CD4-positive, alpha-beta T cell treated with Interleukin-17A for 1 hour (primary cell): ENCODE measurements at places on chromosomes 16 and 17.

DNA sequence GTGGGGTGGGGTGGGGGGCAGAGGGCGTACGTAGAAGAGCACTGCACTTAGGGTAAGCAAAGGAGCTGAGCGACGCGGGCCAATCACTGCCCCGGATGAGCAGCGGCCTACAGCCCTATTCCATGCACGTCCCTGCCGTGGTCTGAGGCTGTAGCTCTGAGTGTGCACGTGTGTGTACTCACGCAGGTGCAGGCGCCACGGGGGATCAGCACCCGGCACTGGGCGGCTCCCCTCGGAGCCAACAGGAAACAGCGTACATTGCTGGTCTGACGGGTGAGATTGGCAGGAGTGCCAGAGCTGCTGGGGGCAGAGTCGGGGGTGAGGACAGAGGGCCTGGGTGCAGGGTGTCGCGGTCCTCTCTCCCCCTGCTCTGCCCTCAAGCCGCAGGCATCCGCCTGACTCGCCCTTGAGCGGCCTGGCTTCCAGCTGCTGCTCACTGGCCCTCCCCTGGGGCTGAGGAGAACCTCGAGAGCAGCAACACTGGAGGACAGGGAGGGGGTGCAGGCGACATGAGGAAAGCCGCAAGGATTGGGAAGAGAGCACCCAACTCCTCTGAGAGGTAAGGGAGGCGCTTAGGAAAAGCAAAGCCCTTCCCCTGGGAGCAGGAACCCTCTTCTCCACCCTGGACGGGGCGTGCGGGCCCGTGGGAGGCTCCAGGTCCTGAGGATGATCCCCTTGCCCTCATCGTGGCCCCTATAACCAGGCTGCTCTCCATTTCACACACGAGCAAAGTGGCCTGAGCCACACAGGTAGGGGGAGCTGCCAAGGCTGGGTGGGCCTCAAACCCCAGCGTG lies 57.8 kb downstream of the ENGASE start:
- DNase-seq: no peak

DNA sequence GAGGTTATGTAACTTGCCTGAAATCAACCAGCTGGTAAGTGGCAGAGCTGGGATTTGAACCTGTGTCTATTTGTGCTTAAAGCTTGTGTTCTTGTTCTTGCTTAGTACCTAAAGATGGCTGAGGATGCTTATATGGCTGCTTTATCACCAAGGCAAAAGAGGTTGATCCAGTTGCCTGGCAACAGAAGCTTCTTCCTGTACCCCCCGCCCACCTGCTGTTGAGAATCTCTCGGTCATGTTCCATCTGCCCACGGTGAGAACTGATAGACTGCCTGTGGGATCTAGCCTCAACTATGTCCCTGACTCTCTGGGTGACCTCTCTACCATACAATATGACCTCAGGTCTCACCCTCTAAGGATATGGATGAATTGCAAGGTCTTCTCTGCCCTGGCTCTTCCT lies 60.7 kb downstream of the ABCC6 start:
- no peak for DNase-seq

GRCh38 chr17:27354491-27355081 lies 60.7 kb downstream of the WSB1 start:
- no peak for DNase-seq

GRCh38 chr17:2337544-2338314 lies 428 bp downstream of the SGSM2 start:
- peak; percentile 62 for DNase-seq

- DNase-seq: no peak
Observed at GRCh38 chr16:17801068-17801467, 330.3 kb upstream of the XYLT1 start.

GRCh38 chr17:72916991-72917390 lies 175.5 kb downstream of the SLC39A11 start:
- no peak for DNase-seq

DNA sequence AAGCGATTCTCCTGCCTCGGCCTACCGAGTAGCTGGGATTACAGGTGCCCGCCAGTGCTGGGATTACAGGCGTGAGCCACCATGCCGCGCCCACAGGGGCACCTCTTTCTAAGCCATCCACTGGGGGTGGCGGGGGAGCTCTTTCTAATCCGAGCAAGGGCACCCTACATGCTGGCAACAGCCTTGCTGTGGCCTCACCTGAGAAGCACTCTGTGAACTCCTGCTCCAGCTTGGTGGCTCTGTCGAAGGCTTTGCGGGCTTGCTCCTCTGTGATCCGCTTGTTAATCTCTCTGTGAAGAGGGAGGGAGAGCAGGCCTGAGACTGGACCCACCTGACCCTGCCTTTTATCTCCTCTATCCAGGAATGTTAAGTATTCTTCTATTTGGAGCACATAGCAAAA lies 11.9 kb upstream of the ASGR1 start:
- no peak for DNase-seq

DNA sequence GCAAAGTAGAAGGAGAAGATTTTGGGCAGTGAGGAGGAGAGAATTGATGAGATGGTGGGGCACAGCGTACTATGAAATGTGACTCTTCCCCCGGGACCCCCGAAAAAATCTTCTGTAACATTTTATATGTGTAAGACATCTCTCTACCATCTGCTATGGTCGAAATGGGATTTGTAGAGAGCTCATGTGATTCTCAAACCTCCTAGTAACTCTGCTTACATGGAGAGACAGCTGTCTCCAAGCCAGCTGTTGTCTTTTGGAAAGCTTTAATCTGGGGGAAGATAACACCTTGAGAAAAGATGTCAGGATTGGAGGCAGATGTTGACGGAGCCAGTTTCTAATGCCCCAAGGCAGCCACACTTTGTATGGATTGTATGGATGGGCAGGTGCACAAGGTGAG lies 94.1 kb downstream of the PRKCB start:
- no peak for DNase-seq

- DNase-seq: no peak
Observed at GRCh38 chr17:1323336-1323735, 43.9 kb downstream of the TRARG1 start.

GRCh38 chr16:89054261-89054661 lies 39.4 kb upstream of the ACSF3 start:
- no peak for DNase-seq

GRCh38 chr16:63195336-63195735 lies 1159.1 kb upstream of the CDH8 start:
- no peak for DNase-seq

DNA sequence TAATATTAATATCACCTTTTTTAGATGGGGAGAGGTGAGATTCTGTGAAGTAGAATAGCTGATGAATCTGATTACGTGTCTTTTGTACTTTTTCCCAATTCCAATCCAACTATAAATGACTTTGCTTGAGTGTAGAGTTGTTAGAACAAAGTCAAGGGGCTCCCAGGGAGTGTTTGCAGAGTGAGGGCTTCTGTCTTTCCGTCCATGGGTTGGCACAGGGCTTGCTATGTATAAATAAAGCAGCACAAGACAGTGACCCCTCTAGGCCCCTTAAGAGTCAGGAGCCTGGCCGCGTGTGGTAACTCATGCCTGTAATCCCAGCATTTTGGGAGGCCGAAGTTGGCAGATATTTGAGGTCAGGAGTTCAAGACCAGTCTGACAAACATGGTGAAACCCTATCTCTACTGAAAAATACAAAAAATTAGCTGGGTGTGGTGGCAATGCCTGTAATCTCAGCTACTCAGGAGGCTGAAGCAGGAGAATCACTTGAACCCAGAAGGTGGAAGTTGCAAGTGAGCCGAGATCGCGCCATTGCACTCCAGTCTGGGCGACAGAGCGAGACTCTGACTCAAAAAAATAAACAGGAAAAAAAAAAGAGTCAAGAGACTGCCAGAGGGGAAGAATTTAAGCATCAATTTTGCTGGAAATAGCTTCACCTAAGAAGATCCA lies 127.9 kb upstream of the HS3ST3A1 start:
- DNase-seq: no peak

DNA sequence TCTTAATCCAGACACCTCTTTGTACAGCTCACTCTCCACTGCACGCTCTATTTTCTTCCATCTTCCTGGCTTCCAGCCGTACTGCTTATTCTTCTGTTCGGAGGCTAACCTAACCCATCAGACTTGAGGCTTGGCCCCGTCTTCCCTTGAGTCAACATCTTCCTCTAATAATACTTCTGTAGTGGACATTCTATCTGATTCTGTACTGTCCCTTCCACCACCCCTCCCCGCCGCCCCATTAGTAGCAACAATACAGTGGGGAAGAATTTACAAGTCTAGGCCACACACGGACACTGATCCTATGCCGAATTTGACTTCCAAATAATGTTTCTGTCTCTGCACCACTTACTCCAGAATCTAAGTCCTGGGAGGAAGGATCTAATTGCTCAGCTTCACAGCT lies 86.0 kb upstream of the TNRC6A start:
- DNase-seq: no peak

GRCh38 chr16:81600275-81600674 lies 155.7 kb downstream of the CMIP start:
- no peak for DNase-seq

DNA sequence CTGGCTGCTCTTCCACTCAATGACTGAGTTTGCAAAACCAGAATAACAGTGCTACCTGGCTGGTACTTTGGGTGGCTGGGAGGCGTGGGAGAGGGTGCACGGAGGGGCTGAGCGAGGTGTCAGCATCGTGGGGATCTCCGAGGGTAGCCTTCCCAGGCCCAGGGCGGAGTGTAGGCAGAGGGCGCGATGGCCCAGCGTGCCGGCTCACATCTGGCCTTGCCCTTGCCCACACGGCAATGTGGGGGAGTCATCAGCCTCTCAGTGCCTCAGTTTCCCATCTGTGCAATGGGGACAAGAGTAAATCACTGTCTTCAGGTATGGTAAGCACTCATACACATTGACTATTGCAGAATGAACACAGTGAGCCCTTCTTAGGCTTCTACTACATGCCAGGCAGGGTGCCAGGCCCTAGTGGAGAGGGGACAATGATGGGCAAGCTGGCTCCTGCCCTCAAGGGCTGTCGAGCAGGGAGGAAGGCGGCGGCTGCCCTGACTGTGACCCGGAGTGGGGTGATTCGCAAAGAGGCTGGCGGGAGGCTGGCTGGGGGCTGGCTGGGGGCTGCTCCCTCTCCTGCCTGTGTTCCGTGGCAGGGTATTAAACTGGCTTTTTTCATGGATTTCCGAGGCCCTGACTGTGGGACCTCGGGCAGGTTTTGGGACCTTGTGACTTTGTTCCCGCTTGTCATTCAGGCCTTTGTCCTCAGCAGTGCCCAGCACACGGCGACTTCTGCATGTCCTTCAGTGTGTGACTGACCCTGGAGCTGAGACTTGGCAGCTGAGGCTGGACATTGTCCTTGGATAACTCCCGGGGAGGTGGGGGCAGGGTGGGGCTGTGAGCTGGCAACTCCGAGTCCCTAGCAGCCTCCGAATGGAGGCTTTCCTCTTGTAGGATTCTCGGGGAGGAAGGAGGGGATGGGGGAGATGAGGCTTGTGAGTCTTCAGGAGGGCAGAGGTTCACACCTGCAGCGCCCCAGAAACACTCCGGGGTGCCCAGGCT lies 243.1 kb downstream of the SEC14L1 start:
- DNase-seq: no peak

GRCh38 chr17:39636927-39637736 lies at the start of gene STARD3:
STARD3 (plus strand) TSS chr17:39637144; CDS start chr17:39653532, 16,388 bp downstream.
- DNase-seq: peak; percentile 91

- DNase-seq: no peak
Observed at GRCh38 chr17:11121341-11121985, 119.5 kb upstream of the SHISA6 start.

GRCh38 chr16:8677481-8677880 lies 3.1 kb downstream of the ABAT start:
- no peak for DNase-seq

- no peak for DNase-seq
Observed at GRCh38 chr17:80931421-80932265, 60.0 kb upstream of the CHMP6 start.

DNA sequence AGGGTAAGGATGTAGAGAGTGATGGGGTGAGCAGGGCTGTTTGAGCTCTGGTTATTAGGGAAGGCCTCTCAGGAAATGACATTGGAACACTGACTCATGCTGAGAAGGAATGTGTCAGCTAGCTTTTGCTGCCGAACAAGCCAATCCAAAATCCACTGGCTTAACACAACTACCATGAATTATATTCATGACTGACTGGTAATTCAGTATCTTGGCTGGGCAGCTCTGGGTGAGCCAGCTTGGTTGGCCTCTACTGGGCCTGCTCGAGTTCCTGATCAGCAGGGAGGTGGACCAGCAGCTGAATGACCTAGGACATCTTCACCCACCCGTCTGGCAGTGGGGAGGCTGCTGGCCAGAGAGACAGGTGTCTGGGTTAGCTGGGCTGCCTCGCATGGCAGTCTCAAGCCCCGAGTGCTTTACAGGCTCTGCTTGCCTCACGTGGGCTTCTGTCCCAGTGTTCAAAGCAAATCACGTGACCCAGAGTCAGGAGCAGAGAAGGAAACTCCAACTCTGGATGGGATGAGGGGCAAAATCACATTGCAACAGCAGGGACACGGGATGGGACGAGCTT lies 209.4 kb downstream of the KATNIP start:
- DNase-seq: no peak

GRCh38 chr17:50686494-50687199 lies 21.1 kb downstream of the ANKRD40 start:
- DNase-seq: no peak

GRCh38 chr16:19218581-19218980 lies 50.5 kb downstream of the SYT17 start:
- no peak for DNase-seq

- DNase-seq: no peak
Observed at GRCh38 chr16:3945751-3946603, 65.5 kb upstream of the CREBBP start.

DNA sequence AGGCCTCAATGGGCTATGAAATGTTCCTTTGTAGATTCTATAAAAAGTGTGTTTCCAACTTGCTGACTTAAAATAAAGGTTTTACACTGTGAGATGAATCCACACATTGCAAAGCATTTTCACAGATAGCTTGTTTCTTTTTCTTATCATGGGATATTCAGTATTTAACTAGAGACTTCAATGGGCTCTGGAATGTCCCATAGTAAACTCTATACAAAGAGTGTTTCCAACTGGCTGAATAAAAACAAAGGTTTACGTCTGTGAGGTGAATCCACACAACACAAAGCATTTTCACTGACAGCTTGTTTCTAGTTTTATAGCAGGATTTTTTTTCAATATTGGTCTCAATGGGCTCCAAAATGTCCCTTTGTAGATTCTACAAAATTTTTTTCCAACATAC lies 550.1 kb downstream of the KCNJ18 start:
- DNase-seq: no peak
